ENCODE measurements at places on chromosomes 3 and 15.

DNA sequence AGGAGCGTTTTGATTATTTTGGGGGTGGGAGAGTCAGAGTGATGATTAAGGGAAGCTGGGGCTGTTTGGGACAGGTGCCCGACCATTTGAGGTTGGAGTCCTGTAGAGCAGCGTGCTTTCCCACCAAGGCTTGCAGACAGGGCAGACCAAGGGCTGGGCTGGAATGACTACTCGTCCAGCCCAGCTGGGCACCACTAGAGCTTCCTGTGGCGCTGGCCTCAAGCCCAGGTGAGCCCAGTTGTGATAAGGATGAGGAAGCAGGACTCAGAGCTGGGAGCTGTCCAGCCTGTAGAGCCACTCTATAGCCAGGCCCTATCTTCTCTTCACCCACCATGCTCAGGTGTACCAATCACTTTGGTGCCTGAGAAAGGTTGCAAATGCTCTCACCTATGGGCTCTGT lies 75.8 kb upstream of the ACAN start:
- no peak for DNase-seq

GRCh38 chr15:46496491-46497115 lies 861.8 kb downstream of the SQOR start:
- no peak for DNase-seq

DNA sequence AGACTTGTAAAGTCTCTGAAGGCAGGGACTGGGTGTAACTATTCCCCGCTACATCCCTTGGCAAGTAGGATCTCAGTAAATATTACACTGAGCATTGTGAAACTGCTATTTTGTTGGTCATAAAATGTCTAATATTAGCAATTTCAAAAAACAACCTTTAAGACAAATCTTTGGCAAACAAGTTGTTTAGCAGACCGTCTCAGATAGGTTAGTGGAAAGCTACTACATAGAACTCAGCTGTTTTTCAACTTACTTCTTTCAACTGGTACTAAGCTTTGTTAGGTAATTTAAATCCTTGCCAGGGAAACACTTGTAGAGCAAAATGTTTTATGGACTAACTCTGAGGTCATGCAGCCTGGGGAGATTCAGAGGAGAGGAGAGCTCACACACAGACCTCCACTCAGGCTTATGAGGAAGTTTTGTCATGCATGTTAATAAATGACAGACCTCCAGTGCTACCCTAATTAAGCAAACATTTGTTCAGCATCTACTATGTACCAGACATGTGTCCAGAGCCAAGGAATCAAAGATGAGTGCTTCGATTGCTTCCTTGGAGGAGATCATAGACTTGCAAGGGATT lies 61.6 kb upstream of the STAC start:
- DNase-seq = no peak

- peak; percentile 99 for DNase-seq
Measured at GRCh38 chr3:157856078-157856939, 249.9 kb downstream of the SHOX2 start.

DNA sequence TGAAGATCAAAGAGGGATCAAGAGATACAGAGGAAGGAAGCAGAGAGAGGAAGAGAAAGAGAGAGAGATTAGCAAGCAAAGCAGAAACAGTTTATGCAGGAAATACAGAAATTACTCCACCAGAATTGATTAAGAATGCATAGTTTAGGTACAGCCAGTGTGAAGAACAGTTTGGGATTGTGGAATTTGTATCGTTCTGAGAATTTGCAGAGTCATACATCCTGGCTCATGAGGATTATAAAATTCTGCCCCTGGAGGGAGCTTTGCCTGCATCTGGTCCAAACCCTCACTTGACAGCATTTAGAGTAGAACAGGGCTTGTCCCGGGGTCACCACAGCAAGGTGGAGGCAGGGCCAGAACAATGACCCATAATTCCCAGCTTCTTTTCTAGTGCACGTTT lies 44.1 kb downstream of the MASP1 start:
- no peak for DNase-seq

DNA sequence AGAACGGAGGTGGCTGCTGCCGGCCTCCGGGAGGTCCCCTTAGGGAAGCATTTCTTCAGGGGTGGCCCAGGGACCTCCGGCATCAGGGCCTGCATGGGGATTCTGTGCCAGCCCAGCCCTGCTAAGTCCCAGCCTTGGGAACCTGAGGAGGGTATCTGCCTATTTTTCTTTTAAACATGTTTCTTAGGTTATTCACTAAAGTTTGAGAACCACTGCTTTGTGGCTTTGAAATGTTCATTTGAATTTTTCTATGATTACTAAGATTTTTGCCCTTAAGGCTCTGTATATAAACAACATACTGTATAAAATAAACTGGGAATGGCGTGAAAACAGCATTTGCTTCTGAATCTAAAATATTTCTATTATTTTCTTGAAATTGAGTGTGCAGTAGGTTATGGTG lies 24.4 kb downstream of the FAN1 start:
- no peak for DNase-seq

DNA sequence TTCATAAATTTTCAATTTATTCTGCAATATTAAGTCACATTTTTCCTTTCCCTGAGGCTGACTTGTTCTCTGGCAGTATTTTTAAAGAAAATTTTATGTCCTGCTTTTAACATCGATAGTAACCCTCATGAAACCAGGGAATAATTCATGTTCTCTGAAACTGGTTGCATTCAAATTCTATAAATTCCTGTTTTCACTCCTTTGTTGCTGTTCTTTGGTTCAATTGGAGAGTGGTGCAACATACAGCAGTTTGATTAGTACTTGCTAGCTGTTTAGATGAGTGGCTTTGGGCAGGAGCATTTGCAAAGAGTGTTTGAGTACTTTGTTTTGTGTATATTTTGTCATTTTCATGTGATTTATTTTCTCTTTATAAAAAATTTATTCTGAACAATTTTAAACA lies 19.2 kb downstream of the ZIC1 start:
- no peak for DNase-seq

GRCh38 chr3:143240886-143241285 lies 121.3 kb downstream of the CHST2 start:
- no peak for DNase-seq

DNA sequence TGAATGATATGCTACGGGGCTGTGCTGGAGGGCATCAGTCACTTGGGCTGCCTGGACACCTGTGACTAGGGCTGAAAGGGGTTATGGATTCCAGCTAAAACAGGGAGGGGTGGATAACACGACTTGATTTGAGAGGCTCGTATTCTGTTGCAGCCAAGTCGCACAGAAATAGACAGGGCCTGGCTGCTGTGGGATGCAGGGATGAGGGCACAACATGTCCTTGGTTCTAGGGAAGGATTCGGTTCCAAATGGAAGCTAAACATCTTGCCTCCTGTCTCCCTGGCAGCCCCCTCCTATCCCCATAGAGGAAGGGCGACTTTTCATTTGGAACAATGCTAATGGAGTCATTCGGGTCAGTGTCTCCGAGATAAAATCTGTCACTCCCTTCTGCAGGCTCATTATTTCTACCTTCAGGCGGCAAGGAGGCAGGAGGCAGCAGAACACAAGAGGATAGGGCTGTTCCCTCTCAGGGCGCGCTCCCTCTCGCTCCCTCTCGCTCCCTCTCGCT lies 433.8 kb upstream of the RBMS3 start:
- no peak for DNase-seq

DNA sequence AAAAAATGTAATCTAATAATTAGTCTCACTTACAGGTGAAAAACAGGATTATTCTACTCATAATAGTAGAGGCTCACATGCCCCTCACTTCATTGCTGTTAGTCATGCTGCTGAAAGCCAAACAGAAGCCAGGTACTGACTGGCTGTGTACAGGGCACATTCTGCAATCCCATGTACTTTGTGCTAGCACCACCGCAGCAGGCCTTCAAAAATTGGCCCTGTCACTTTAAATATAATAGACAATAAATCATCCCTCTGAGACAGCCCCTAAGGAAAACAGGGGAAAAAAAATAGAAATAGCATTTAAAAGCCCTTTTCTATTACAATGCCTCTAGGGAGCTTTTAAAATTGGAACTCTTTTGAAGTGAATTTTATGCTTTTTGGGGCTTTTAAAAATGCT lies 723.8 kb downstream of the TUSC7 start:
- no peak for DNase-seq

DNA sequence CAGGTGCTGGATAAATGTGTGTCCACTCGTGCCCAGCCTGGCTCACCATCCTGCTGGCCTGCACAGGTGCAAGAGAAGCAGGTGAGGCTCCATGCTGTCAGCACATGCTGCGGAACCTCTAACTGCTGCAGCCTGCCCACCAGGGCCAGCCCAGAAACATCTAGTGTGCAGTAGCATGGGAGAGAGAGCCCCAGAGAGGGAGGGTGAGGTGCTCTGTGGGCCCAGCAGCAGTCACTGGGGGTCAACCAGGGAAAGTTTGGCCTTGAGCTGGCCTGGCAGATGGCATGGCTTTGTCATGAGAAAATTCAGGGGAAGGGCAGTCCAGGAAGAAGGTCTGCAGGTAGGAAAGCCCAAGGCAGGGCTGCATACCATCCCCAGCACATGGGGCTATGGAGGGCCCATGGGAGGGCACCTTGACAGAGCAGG lies 18.2 kb upstream of the PRR23E start:
- no peak for DNase-seq

GRCh38 chr3:15932348-15933300 lies 134.8 kb upstream of the ANKRD28 start:
- DNase-seq = no peak

GRCh38 chr15:39493424-39494067 lies 87.3 kb upstream of the THBS1 start:
- DNase-seq = no peak

DNA sequence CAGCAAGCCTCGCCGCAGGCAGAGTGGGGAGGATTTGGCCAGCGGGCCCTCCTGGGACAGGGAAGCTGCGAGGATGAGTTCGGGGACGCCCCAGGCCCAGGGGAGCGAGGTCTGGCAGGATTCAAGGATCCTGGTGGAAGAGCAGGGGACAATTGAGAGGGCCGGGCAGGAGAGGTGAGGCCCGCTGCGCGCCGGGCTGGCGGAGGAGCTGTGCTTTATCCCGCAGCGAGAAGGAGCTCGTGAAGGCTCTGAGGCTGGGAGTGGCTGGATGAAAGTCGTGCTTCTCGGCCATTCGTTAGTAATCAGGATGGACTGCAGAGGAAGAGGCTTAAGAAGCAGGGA lies 3.6 kb downstream of the SLC51A start:
- no peak for DNase-seq

DNA sequence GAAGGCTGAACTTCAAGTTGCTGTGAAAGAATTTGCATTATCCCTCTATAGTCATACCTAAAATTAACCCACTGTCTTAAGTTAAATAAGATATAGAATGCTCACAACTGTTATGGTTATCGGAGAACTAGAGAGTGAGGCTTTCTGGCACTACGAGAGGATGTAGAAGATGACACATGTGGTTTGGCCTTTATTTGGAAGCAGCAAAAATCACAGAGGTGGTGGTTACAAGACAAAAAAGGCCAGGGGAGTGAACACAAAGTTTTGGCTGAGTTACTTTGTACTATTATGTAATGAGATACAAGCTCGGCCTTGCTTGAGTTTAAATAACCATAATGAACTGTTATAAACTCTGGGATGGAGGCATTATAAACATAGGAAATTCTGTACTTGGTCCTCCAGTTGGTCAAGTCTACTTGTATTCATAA lies 78.3 kb upstream of the ICE2 start:
- no peak for DNase-seq

GRCh38 chr3:54541369-54541768 lies 386.5 kb downstream of the LRTM1 start:
- DNase-seq = no peak

DNA sequence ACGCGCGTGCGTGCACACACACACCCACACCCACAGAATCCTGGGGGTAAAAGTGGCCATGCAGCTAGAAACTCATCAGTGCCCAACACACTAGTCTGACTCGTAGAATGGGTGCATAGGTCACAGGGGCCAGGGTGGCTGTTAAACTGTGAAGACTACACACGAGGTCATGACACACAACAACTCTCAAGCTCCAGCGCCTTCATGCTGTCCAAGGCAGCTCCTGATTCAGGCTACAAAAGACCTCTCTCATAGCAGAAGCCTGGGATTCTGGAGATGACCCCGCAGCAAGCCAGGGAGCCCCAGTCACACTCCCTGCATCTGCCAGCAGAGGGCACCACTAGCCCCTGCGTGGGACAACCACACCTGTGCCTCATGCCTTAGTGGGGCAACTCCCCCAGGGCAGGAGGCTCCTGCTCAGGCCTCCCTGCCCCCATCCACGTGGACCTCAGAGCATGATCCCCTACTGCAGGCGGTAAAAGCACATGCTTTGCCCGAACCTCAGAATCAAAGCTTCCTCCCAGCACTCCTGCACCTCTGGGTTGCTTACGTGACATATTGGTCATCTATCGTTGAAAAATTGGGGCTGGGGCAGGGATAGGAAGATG lies 93.1 kb downstream of the LRIG1 start:
- DNase-seq = no peak

- no peak for DNase-seq
Measured at GRCh38 chr3:12351145-12351544, 62.3 kb downstream of the PPARG start.

GRCh38 chr15:48569591-48570302 lies 75.8 kb downstream of the FBN1 start:
- DNase-seq = no peak

DNA sequence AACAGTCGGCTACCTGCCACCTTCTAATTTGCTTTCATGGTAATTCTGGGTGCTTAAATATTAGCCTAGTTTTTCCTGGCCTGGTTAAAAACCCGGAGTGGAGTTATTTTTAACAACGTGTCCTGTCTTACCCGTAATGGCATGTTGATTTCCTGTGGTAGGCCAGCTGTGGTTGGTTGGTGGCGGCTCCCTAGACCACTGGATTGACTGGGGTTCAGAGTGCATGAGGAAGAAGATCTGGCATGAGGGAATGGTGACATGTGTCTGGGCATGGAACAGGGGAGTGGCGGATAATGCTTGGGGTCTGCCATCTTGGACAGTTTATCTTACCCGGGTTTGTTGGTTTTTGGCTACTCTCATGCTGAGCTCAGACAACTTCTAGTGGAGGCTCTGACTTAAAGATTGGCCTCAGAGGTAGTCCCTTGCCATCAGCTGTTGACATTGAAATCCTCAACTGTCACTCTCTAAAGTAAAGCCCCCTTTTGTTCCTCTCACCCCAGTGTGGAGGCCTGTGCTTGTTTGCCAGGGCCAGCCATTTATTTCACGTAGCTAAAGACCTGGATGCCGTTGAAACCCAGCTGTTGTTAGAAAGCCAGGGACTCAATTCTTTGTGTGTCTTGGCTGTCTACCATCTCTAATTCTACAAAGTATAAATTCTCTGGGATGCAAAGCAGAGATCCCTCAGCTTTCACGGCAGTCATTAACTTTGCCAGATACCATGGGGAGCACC lies 81.6 kb downstream of the DNASE1L3 start:
- DNase-seq = no peak

DNA sequence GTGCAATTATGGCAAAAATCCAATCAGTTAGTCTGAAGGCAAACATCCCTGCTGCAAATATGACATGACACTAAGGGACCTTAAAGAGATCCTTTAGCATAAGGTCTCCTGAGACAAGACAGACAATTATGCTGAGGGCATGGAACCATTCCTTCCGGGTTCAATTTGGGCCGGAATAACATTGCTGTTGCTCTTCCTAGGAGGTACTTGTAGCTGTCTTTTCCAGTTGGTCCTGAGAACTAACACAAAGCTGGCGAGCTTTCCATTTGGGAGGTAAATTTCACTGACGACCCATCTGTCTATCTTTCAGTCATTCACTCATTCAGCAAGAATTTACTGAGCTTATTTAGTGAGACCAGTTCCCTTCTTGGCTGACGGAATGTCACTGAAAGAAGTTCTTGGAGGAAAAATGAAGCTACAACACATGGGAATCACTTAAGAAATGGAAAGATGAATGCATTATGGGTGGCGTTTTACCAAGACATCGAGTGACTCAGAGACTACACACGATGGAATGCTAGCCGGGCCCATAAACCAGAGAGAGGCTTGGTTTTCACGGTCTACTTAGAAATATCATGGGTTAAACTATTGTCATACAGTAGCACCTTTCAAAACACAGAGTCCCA lies 215.5 kb downstream of the PDZRN3 start:
- DNase-seq = no peak

Data from NCI-H1105 (cell line).